ENCODE measurements at places on chromosomes 4 and X.
A peak's percentile ranks its signal among the peaks of the same experiment; 100 is the strongest.

GRCh38 chr4:52096048-52096447 lies 44.9 kb downstream of the SPATA18 start:
- DNase-seq = no peak

DNA sequence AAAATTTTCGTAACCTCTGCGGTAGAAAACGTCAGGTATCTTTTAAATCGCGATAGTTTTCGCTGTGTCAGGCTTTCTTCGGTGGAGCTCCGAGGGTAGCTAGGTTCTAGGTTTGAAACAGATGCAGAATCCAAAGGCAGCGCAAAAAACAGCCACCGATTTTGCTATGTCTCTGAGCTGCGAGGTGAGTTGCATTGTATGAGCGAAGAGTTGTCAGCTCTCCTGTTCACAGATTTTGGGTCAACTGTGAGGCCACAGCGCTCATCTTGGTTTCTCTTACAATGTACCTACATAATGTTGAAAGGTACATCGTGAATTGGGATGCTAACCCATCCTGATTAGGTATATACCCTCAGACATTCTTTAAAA lies 486 bp downstream of the CLCN3 start:
- no peak for DNase-seq

- no peak for DNase-seq
Measured at GRCh38 chrX:3384327-3384726, 37.9 kb upstream of the MXRA5 start.

DNA sequence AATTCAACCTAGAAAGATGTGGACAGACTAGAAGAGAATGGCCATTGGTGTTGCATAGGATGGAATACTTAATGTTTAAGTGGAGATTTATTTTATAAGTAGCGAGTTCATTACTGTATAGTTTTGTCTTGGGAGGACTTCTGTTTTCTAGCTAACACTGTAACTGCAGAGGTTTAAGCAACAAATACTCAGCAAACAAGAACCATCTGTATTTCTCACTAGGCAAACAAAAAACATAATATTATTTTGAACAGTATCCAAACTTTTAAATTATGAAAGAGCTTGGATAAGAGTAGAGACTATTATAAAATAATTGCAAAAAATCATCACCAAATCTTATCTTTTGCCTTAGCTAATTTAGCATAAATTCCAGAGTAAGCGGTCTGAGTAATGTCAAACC lies 121.1 kb downstream of the GLRA3 start:
- DNase-seq = no peak

DNA sequence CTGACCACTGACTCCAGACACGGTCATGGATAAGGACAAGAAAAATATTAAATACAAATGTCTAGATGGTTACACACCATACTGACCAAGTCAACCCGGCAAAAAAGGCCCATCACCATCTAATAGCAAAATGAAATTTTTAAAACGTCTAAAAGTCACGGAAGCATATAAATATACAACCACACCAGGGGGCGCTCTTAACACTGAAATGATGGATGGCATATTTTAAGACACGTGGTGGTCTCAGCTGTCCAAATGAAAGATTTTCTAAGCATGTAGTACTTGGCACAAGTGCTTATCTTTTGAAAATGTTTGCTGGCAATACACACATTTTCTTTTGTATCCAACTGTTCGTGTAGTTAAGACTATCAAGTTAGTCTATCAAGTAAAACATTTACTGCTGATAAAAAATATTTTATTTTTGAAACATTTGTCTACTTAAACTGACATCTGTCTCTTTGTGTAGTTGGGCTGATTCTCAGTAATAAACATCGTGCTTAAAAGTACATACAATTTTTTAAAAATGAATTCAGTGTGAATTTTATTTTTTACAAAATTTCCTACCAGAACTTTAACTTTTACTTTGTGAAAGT lies 64.6 kb downstream of the COX7B2 start:
- peak; percentile 13 for DNase-seq

GRCh38 chr4:68599150-68599549 lies 23.0 kb upstream of the UGT2B17 start:
- no peak for DNase-seq

DNA sequence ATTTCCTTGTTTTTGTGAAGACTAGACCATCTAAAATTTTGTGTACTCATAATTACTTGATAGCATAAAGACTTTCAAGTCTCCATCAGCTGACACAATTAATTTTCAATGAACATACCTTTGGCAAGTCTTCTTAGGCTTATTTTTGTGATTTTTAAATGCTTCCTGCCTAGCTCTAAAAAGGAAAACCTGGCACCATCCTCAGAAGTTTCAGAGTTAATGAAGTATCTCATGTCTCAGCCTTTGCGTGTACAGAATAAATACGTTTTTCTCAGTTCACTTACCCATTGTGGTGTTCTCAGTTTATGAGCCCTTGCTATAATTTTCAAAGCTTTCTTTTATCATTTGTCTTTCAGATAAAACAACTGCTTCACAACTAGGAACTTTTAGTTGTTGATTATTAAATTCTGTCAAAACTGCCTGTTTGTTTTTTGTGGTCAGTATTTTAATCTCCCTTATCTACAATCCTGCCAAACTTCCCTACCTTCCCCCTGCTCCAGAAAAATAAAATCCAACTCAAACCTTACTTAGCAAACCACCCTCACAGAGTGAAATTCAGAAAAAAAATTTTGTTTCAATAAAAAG lies 21.6 kb downstream of the ADD1 start:
- no peak for DNase-seq

DNA sequence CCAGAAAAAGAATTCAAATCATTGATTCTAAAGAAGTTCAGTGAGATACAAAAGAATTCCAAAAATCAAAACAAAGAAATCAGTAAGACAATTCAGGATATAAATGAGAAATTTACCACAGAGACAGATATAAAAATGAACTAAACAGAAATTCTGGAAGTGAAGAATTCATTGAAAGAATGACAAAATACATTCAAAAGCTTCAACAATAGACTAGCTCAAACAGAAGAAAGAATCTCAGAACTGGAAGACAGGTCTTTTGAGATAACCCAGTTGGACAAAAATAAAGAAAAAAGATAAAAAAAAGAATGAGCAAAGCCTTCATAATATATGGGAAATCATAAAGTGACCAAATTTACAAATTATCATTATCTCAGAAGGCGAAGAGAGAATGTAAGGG lies 41.7 kb downstream of the CD99L2 start:
- DNase-seq = no peak

GRCh38 chrX:53471346-53471745 lies 37.2 kb upstream of the HSD17B10 start:
- DNase-seq = no peak

DNA sequence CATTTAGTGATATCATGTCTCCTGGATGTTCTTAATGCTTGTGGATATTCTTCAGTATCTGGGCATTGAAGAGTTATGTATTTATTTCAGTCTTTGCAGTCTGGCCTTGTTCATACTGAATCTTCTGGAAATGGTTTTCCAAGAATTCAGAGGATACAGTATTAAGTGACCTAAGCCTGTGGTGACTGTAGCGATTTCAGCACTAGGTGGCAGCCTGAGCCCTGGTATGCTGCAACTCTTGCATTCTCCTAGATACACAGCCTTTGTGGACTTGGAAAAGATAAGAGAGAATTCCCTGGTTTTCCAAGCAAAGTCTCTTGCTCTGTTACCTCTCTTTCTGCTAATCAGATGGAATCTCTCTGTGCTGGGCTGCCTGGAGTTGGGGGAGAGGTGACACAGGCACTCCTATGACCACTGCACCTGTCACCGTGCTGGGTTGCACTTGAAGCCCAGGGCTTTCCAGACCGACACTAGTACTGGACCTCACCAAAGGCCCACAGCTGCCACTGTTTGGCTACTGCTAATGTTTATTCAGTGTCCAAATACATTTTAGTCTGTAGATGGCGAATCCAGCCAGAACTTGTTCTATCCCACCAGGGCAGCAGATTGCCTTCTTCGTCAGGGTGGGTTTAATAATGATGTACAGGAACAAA lies 19.3 kb upstream of the SPIN2A start:
- no peak for DNase-seq

GRCh38 chr4:138052806-138053632 lies 189.1 kb downstream of the SLC7A11 start:
- no peak for DNase-seq

- no peak for DNase-seq
Measured at GRCh38 chr4:10028910-10029309, 7.6 kb upstream of the SLC2A9 start.

DNA sequence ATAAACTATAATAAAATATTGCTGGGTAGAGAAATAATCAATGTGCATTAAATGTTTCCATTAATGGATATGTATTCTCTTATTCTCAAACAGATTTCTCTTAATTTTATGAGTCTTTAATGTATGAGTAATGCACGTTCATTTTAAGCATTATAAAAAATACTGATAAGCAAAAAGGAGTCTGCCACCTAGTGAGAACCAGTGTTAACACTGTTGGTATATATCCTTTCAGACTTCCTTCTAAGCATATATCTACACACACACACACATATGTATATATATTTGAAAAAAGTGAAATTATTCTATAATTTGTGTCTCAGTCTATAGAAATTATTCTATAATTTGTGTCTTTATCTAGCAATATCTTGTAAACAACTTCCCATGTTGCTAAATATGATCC lies 49.9 kb upstream of the MTMR1 start:
- no peak for DNase-seq

GRCh38 chrX:119549327-119550016 lies 15.7 kb downstream of the STEEP1 start:
- no peak for DNase-seq

- no peak for DNase-seq
Measured at GRCh38 chr4:56657818-56658217, 23.3 kb downstream of the HOPX start.

DNA sequence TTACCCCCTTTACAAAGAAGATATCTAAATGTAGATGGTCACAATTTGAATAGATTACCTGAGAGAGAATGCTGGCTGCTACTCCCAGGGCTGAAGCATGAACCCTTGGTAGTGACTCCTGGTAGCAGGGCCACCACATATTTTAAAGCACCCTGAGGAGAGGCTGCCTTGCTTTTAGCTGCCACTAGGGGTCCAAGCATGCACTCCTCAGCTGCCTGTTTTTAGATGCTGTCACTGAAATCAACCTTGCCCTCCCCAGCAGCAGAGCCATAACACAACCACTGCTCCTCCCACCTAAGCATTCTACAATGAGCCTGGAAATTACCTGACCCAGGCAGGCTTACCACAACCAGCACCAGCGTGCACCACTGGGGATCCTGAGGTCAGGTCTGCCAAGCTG lies 850.9 kb downstream of the FAM133A start:
- DNase-seq = no peak

DNA sequence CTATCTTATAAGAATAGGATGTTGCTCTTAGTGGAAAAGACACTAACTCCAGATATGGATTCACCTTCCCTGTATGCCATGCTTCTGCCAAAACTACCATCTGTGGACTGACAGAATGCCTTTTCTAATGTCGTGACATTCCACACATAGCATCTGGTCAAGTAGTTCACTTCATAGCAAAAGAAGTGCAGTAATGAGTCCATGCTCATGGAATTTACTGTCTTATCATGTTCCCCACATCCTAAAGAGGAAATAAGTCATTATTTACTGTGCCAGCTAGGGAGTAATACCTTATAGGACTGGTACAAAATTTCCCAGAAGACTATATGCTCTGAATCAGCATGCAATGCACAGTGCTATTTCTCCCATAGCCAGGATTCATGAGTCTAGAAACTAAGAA lies 562.4 kb downstream of the TLL1 start:
- DNase-seq = no peak

- no peak for DNase-seq
Measured at GRCh38 chr4:95248720-95249425, 299.9 kb downstream of the UNC5C start.

- DNase-seq = no peak
Measured at GRCh38 chr4:38188631-38189101, 228.5 kb downstream of the PTTG2 start.

DNA sequence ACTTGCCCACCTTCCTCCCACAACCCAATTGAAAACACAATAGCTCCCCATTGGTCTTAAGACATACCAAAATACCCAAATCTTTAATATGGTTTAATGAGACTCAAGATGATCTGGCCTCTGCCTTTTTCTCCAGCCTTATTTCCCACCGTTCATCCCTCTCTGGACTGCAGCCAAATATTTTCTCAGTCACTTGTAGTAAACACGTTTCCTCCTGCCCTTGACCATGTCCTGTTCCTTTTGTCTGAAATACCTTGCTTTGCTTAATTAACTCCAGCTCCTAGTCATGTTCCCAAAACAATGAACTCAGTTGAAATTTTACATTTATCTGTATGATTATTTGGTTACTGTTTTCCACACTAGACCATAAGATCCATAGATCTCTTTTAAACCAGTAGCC lies 8.4 kb upstream of the NUP54 start:
- no peak for DNase-seq

- DNase-seq = no peak
Measured at GRCh38 chr4:44279066-44279465, 169.5 kb downstream of the KCTD8 start.

DNA sequence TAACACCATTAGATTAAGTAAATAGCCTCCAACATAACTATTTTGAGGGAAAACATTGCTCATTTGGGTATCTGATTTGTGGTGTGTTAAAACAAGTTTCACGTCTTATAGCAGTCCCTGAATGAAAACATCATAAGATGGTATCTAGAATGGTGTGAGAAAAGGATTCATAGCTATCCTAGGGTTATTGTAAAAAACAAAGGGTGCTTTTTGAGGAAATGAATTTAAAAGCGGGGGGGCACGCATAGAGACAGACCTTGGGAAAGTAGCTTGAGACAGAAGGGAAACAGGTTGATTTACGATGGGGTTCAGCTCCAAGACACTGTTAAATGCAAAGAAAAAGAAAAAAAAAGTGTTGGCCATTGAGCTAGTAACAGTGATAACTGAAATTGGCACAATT lies 768 bp upstream of the CXCL10 start:
- DNase-seq = no peak

GRCh38 chr4:48470137-48470536 lies 13.0 kb upstream of the SLC10A4 start:
- DNase-seq = no peak

GRCh38 chr4:21592970-21593670 lies 355.5 kb downstream of the KCNIP4 start:
- DNase-seq = no peak

GRCh38 chr4:182872886-182873285 lies 44.3 kb downstream of the DCTD start:
- DNase-seq = no peak

GRCh38 chr4:137129441-137129840 lies 402.9 kb downstream of the PCDH18 start:
- DNase-seq = no peak

GRCh38 chr4:166290426-166290825 lies 417.4 kb downstream of the TLL1 start:
- no peak for DNase-seq

DNA sequence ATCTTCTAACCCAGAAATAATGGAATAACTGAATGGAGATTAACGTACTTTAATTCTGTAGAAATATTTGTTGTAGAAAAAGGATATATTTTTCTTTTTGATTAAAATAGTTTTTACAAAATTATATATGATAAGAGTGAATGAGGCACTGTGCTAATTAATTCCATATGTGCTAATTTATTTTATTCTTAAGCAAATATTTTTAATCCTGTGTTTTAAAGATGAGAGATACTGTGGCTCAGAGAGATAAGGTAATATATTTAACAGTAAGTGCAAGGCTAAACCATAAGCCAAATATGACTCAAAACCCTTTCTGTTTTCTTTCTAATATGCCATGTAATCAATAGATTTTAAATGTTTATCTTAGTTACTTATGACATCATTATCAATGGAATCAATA lies 88.2 kb downstream of the EMCN start:
- no peak for DNase-seq

GRCh38 chrX:30483996-30484395 lies 93.6 kb downstream of the TASL start:
- no peak for DNase-seq

- no peak for DNase-seq
Measured at GRCh38 chrX:134911348-134911747, 79.4 kb upstream of the SMIM10 start.

Measured in GM13976 (cell line).